ENCODE measurements at places on chromosomes 11 and 22.
A peak's percentile ranks its signal among the peaks of the same experiment; 100 is the strongest.

DNA sequence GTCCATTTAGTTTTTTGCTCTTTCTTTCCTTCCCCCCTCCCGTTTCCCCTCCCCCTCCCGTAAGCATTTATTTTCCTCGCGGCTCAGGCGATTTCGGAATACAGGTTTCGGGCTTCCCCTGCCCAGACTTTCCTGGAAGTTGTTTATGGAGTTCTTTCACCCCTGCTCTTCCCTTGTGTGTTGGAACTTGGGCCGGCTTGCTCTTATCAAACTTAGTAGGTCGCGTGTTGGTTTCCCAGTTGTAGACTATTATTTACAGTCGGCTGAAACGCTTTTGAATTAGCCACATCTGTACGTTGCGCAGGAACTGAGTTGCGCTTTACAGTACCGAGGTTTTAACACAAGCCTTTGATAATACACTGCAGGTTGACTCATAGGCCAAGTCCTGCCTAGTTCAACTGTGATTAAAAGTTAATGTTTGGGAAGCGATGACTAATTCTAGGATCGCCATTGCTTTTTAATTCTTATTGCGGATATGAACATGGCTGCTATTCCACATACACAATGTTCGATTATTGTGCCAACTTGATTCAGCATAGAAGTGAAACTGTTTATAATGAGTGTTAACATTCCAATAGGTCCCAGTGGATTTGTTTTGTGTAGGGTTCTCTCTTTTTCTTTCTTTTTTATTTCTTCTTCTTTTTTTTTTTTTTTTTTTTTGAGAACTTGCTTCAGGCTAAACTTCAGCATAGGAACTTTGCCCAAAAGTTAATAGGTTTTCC is 1.7 kb downstream of the YAP1 start:
- no peak for DNase-seq

- no peak for DNase-seq
These were observed 29.6 kb downstream of the PRDM10 start for GRCh38 chr11:129973068-129973467.

DNA sequence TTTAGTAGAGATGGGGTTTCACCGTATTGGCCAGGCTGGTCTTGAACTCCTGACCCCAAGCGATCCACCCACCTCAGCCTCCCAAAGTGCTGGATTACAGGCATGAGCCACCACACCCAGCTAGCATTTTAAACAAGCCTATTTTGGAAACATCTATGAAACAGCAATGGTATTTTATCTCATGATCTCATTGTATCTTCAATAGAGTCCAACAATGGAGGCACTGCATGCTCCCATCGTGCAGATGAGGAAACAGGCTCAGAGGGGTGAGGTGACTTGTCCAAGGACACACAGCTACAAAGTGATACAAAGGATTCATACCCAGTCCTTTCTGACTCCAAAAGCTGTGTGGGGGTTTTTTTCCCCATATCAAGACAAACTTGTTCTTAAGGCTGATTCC is 39.0 kb upstream of the RTL6 start:
- no peak for DNase-seq

GRCh38 chr11:34314936-34315335 is 42.9 kb downstream of the ABTB2 start:
- no peak for DNase-seq

DNA sequence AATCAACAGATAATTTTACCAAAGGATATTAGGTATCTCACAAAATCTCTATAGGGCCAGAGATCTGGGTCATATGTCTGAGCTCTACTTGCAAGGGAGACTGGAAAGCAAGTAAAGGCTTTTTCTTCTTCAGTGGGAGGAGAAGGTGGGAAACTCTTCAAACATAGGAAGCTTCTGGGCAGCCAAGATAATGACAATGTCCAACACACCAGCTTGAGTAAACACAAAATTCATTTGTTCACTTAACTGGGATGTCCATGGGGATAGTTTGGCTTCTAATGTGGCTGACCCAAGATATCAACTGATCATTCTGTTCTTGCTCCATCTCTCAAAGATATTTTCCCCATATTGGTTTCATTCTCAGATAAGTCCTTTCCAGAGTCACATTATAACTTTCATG is 37.4 kb downstream of the OR2AT4 start:
- no peak for DNase-seq

- no peak for DNase-seq
These were observed 946.0 kb downstream of the FAM181B start for GRCh38 chr11:81787584-81788049.

DNA sequence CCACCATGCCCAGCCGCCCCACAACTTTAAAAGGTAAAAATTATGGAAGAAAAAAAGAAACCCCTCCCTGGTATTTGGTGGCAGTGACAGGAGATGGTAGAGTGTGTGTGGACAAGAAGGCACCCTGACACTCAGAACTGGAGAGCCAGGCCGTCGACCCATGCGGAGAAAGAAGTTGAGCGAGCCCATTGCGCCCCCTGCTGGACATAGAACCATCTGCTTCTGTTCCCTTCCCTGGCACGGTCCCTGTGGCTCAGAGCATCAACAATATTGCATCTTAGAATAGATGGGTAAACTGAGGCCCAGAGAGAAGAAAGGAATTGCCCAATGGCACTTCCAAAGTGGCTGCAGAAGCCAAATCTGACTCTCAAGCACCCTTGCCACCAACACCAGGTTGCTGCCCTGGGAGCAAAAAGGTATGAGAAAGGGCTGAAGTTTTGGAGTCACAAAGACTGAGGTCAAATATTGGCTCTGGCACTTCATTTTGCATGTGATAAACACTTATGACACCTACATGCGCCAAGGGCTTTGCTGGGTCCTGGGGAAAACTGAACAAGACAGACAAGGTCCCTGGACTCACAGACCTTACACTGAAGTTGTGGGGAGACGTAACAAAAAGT is 8.6 kb downstream of the MRPL11 start:
- peak; percentile 36 for DNase-seq

DNA sequence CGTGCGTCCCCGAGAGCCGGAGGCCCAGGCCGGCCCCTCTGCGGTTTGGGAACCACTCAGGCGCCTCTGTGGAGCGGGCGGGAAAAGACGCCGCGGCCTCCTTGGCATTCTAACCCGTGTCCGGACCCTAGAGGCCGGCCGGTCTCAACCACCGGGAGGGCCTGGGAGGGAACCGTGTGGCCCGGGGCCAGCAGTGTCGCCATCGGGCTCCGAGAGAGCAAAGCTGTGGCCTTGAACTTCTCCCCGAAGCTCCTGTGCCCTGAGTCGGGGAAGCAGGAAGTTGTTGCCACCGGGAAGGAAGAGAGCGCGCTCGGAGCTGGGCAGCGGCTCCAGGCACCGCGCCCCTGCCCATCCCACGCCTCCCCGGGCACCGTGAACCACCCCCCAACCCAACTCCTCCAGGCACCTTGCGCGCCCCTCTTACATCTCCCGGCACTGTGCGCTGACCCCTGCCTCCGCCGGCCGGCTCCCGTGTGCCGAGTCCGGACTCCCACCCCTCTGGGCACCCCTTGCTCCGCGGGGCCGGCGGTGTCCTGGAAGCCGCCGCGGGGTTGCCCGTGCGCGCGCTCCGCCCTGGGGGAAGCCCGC is 80.0 kb upstream of the PPARA start:
- no peak for DNase-seq

GRCh38 chr11:1748636-1749394 is 1.6 kb downstream of the IFITM10 start:
- no peak for DNase-seq

DNA sequence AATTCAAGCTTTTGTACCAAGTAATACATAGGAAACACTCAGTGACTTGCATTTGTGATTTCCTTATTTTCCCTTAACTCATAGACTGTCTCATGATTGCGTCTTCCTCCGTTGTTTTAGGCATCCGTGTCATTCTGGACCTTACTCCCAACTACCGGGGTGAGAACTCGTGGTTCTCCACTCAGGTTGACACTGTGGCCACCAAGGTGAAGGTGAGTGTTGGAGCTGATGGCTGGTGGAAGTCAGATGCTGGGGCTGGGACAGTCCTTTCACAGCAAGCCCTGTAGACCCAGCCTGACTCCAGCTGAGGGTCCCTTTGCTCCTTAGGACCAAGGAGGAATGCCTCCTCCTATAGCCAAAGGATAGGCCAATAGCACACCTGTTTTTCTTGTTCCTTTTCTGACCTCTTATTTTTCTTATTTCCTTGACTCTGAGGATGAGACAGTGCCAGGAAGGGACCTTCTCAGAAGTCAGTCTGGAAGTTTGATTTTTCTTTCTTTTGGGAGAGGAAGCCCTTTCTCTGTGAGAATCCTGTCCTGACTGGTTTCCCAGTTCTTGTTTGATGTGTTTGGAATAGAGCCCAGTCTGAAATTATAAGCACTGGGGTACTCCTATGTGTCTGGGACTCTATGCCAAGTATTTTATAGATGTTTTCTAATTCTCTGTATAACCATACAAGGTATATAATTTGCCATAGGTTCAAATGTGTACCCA is 2.2 kb downstream of the SLC3A2 start:
- no peak for DNase-seq

DNA sequence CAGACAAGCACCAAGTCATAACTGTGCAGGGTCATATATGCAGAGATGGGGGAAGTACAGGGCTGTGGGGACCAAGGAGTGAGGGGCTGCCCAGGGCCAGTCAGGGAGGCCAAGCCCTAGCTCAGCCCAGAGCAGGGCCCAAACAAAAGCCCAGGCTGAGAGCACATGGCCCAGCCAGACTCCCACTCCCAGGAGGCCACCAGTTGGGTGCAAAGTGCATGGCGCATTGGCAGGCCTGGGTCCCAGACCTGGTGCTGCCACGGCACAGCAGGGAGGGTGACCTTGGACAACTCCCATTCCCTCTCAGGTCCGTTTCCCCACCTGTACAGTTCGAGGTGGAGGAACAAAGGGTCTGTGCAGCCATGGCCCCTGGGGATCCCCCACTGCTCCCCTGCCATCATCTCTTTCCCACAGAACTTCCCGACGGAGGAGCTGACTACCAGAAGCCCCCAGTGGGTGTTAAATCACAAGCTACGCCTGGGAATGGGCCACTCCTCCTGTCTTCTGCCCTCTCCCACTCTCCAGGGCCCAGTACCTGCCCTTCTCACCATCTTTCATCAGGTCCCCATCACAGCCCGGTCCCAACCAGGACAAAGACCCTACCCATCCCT is 608 bp downstream of the NIPSNAP1 start:
- no peak for DNase-seq

DNA sequence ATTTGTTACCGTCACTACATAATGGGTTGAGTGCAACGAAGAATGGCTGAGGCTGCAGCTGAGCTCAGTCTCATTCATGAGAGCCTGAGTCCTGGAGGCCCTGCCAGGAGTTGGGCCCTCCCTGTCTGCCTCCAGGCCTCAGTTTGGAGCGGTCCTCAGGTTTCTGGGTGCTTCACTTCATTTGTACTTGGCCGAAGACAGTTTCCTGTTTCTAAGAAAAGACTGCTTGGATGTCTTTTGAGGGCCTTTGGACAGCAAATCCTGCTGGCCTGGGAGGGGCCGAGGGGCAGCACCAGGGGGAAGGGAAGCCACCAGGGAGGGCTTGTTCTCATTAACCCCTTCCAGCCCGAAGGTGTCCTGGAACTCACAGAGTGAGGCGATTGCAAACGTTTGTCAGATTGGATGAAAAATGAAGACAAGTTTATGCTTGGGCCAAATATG is 163.1 kb downstream of the ETS1 start:
- DNase-seq: no peak

DNA sequence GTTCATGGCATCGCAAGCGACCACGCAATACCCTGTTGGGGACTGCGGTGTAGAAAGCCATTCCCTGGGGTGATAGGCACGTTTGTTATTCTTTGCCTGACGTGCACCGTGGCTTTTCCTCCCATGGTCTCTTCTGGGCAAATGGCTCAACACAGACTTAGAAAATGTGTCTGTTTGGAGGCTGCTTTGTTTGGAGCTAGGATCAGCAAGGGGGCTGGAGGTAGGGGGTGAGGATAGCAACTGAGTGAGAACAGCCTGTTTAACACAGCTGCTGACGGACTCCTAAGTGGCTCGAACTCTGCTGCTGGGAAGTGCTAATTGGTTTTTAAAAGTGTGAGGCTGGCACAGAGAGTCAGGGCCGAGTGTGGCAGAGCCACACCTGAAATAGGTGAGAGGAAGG is 16.1 kb upstream of the CHRM4 start:
- DNase-seq: no peak

DNA sequence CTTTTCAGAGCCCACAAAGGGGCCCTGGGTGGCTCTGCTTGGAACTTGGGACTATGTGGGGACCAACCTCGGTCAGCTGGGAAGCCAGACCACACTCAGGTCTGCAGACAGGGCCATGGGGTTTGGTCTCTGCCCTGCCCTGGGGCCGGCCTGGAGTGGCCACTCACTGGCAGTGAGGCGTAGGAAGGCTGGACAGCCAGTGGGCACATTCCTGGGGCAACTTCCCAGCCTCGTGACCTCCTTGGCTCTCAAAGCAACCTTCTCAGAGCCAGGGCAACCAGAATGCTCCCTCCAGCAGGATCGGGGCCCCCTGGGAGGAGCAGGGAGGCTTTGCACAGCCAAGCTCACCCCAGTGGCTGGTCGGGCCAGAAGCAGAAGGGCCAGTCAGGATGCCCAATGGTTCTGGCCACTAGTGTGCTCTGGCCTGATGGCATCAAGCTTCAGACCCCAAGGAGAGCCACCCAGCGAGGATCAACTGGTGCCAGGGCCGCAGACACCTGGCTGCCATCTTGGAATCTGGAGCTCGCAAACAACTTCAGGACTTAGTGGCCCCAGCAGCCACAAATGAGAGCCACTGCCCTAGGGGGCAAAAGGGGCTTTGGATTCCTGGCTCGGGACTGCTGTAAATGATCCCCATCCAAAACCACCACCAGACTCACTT is 87.1 kb downstream of the MYEOV start:
- DNase-seq: no peak

Measured in smooth muscle cell of the brain vasculature (primary cell).